KG1 (cell line): ENCODE measurements at places on chromosomes 16 and 17.

DNA sequence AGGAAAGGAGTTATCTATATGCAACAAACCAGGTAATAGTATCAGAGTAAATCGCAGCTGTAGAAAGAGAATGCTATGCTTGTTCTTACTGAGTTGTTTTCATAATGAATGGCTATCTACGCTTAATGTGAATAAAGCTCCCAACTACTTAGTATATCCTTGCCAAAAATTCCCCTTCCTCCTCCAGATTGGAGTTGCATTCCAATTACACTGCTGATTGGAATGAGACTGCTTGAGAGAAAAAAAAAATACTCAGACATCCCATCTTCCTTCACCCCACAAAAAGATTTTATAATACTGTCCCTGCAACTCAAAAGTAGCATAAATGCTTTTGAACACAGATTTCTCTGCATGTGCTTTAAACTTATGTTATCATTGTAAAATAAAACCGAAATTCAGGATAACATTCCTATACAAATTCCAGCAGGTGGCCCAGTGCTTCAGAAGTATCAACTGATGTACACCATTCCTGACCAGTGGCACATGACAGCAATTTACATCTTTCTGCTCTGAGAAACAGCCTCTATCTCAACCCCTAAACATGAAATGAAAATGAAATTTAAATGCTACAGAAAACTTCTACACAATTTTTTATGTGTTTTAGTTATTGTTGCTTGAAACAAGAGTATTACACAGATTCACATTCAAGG lies 47.0 kb downstream of the SMURF2 start:
- no peak for DNase-seq

DNA sequence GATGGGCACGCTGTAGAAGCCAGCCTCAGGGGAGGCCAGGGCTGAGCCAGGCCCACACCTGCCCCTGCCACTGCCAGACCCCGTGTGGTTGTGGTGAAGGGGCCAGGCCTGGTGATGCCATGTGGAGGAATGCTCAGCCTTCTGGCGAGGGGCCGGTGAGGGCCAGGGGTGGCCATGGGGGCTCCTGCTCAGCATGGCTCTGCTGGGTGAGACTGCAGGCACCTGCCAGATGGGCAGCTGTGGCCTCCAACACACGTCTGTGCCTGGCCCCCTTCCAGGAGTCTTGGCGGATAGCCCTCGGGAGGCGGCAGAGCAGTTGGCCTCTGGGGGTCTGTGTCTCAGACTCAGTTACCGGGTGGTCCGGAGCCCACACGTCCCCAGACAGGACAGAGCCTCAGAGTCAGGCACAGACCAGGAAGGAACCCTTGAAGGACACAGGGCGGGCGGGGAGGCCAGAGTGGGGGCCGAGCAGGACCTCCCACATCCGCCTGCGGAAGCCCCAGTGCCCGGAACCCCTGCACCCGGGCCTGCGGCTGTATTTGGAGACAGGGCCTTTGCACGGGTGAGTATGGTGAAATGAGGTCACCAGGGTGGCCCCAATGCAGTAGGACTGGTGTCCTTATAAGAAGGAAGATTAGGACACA lies 22.5 kb upstream of the CHMP6 start:
- no peak for DNase-seq

GRCh38 chr16:9323170-9323569 lies 231.7 kb downstream of the HAPSTR1 start:
- no peak for DNase-seq

DNA sequence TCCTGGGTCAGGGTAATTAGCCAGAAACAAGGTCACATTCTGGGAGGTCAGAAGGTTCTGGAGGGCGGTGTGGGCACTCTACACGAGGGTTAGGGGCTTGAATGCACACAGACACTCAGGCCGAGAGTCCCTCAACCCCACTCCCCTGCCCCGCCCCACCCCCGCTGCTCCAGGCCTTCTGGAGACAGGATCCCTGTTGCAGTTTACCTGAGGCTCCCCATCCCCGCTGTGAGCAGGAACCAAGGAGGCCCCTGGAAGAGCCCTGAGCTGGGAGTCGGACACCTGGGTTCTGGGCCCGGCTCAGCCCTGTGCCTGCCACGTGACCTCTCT lies 4.4 kb upstream of the ACTG1 start:
- DNase-seq, result no peak

DNA sequence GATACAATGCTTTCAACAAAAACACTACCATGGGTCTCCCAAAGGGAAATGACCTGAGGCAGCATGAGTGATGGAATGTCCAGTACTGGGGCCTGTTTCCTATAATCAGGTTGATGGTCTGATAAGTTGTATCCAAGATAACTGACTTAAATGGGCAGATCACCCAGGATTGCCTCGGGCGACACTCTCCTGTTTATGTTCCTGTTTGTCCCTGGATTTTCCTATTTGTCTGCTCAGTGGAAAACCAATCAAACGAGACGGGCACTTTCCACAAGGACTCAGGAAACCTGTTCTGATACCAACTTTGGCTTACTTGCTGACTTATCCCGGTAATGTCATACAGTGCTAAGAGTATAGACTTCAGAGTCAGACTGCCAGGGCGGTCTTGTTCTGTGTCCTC lies 27.4 kb downstream of the USP43 start:
- DNase-seq, result no peak

- DNase-seq, result no peak
Measured at GRCh38 chr17:39170109-39170508, 4.1 kb upstream of the ARL5C start.

- DNase-seq, result no peak
Measured at GRCh38 chr17:40841246-40841645, 18.8 kb upstream of the KRT10 start.

- no peak for DNase-seq
Measured at GRCh38 chr17:82361885-82362633, 3.0 kb downstream of the TEX19 start.

GRCh38 chr17:561116-561515 lies 153.5 kb downstream of the VPS53 start:
- no peak for DNase-seq

- no peak for DNase-seq
Measured at GRCh38 chr17:39845052-39845846, 18.9 kb downstream of the IKZF3 start.

GRCh38 chr17:44623070-44623725 lies 33.1 kb upstream of the MEIOC start:
- no peak for DNase-seq
